ENCODE measurements at places on chromosomes 3 and 15.

GRCh38 chr15:61063875-61064320, 165.2 kb downstream of the RORA start:
- DNase-seq = no peak

GRCh38 chr15:65916041-65916663, 46.9 kb downstream of the RAB11A start:
- no peak for DNase-seq

DNA sequence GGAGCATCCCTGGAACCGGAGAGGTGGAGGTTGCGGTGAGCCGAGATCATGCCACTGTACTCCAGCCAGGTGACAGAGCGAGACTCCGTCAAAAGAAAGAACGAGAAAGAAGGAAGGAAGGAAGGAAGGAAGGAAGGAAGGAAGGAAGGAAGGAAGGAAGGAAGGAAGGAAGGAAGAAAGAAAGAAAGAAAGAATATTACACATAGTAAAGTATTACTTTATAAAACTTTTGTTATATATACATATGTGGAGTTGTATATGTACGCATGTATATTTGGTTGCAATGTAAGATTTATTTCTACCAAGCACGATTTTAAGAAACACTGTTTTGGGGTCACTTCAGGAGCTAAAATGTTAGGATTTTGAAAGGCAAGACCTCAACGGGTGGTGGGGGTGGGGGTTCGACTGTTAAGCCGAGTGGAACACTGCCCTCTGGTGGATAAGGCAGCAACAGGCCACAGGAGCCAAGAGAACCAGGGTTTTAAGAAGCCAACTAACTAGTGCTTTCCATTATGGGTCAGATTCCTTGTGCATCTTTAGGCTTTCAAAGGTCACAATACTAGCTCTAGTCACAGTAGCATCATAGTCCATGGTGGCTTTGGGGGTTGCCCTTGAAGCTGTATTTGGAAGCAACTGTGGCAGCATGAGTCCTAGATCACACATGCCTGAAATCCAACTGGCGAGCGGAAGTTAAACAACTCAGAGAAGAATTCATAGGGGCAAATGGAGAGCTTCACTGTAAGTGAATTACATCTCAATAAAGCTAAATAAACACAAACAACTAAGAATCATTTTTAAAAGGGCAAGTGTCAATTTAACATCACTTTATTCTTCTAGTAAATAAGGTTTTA, 22.5 kb downstream of the GLB1 start:
- peak; percentile 63 for DNase-seq

DNA sequence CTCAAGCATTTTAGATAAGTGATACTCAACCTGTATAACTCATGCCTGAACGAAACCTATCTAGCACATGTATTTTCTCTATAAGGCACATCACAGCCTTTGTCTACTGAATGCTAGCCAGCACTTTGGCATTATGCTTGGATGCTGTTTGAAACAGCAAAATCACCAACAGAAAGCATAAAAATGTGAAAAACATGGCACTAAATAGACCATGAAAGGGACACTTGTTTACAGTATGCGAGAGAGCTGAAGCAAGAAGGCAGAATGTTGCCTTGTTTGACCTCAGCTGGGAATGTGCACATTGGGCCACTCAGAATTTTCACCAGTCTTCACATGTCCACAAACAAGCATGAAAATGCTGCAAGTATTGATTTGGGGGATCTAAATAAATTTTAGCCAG, 59.5 kb downstream of the MINDY2 start:
- DNase-seq = no peak

- DNase-seq = no peak
Measured at GRCh38 chr15:63339006-63339766, 42.5 kb downstream of the CA12 start.

DNA sequence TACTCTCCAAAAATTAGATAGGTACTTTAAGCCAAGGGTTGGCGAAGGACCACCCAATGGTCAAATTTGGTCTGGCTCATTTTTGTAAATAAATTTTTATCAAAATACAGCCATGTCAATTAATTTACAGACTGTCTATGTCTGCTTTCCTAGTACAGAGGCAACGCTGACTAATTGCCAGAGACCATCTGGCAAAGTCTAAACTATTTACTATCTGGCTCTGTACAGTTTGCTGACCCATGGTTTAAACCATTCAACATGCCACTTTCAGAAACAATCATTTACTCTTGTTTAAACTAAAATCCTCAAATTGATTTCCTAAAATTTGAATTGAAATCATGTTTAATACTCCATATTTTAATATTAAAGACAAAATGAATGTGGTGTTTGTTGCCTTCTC, 25.9 kb downstream of the CBLB start:
- DNase-seq = no peak

GRCh38 chr3:38521391-38521987, 25.3 kb downstream of the EXOG start:
- peak; percentile 48 for DNase-seq

- no peak for DNase-seq
Measured at GRCh38 chr3:36649125-36649524, 115.2 kb downstream of the DCLK3 start.

GRCh38 chr3:9804996-9805395, 5.1 kb upstream of the TTLL3 start:
- DNase-seq = no peak

GRCh38 chr3:33941804-33942203, 143.4 kb downstream of the PDCD6IP start:
- no peak for DNase-seq

DNA sequence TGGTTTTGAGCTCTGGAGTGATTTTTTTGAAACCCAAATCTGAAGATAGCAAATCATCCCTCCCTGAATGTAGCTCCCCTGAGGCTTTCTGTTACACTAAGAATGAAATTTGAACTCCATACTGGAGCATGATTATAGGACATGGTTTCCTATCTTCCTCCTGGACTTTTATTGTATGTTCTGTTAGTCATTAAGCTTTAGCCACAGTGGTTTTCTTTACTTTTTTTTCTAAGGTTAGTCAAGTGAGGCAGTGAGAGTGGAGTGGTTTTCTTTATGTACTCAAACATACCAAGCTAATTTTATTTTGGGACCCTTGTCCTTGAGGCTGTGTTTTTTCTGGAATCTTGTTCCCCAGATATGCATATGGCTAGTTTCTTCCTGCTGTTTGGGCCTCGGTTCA, 55.2 kb upstream of the FRMD4B start:
- DNase-seq = no peak

GRCh38 chr15:73560501-73561117, 72.6 kb downstream of the NPTN start:
- DNase-seq = no peak

DNA sequence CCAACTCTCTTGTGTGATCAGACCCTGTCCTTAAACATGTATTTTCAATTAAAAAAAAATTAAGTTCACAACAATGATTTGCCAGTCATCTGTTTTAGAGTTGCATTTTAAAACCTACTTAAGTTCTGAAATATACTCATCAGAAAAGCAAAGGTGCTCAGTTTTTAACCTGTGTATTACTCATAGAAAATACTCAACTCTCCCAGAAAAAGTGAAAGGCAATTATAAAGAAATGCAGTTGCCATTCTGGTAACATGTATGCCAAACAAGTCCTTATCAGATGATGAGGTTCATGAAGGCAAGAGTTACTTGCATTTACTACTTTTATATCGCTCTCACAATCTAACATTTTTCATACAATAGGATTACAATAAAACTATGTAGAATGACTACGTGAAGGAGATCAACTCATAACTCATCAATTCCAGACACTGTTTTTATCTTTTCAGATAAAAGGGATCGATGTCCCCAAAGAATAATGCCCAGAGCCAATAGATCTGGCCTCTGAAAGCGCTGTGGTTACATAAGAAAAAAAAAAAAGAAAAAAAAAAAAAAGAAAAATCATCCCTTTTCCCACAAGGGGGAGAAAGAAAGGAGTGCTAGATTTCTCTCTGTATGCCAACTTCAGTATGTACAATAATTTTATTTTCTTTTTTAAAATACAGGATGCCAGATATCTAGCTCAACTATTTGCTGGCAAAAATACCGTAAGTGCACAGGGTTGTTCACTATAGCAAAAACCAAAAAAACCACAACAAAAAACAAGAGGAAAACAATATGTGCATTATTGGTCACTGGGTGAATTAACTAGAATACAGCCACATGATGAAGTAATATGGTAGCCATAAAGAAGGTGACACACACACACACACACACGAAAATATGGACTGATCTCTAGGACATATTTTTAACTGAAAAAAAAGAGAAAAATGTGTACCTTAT, 137.4 kb downstream of the NR1I2 start:
- no peak for DNase-seq

DNA sequence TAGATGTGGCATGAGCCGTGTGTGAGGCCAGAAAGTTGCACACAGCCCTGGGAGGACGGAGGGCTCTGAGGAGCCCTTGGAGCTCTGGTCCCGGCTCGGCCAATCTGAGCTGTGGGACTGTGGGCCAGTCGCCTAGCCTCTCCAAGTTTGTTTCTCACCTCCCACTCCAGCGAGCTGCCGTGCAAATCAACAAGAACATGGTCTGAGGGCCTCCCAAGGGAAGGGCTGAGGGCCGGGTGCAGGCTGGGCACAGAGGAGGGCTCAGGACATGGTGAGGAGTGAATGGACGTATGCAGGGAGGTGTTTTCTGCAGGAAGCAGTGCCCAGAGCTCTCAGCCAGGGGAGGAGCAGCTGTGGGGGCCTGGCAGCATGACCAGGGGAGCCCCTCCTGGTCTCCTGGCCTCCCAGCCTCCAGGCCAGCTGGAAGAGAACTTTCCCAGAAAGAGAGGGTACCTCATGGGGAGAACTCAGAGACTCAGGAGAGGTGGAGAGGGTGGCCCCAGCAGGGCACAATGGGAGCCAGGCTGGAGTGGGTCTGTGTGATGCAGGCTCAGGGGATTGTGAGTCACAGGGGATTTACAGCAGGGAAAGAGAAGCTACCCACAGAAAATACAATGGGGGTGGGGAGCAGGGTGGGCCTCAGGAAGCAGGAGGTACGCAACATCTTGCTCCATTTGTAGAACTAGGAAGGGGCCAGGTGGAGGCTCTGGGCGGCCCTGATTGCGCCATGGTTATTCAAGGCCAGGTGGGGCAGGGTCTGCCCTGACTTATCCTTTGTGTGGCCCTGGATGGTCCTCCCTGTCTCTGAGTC, 24.8 kb downstream of the PSTPIP1 start:
- DNase-seq = no peak

DNA sequence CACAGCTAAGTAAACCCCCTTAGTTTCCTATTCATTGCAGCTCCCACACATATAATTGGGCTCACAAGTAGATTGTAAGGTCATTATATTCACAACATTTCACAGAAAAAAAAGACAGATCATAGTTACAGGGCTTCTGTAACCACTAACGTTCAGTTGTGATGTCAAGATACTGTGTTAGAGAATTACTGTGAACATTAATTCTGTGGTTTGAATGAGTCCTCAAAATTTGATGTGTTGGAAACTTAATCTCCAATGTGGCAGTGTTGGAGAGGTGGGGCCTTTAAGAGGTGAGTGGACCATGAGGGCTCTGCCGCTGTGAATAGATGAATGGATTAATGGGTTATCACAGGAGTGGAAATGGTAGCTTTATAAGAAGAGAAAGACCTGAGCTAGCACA, 21.3 kb downstream of the GRK7 start:
- DNase-seq = no peak

- peak; percentile 88 for DNase-seq
Measured at GRCh38 chr3:49802719-49803464, at the start of gene INKA1. Gene INKA1 (plus strand): TSS chr3:49803261. CDS start chr3:49803393, 132 bp downstream.

GRCh38 chr15:75597667-75598341, 18.7 kb upstream of the PTPN9 start:
- DNase-seq = no peak

DNA sequence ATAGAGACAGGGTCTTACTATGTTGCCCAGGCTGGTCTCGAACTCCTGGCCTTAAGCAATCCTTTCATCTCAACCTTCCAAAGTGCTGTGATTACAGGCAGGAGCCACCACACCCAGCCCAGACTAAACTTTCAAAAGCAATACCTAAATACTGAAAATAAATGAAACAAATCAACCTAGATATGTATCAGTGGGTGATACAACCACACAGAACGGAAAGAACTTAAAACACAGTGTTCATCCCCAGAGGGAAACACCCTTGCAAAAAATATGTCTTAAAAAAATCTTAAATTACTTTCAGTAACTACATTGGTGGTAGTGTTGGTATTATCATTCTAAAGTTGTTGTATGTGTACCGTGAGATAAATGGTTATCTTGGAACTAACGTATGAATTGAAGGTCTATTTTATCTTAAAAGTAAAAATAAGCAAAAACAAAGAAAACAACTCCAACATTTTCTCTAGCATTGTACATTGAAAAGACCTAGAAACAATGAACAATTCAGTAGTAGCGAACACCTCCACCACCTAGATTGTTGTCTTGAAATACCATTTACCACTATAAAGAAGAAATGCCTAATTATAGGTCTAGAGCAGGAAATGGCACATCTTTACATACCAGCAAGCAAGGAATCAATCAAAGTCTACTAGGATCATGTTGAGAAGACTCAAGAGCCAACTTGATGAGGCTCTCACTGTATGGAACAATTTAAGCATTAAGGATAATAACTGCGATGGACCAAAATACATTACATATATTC, 24.7 kb downstream of the SLTM start:
- no peak for DNase-seq

- DNase-seq = no peak
Measured at GRCh38 chr15:48402427-48403177, 71.4 kb downstream of the DUT start.

Measured in GM19239 (cell line).